HFF-Myc (cell line): ENCODE measurements at places on chromosomes 11 and 22.

DNA sequence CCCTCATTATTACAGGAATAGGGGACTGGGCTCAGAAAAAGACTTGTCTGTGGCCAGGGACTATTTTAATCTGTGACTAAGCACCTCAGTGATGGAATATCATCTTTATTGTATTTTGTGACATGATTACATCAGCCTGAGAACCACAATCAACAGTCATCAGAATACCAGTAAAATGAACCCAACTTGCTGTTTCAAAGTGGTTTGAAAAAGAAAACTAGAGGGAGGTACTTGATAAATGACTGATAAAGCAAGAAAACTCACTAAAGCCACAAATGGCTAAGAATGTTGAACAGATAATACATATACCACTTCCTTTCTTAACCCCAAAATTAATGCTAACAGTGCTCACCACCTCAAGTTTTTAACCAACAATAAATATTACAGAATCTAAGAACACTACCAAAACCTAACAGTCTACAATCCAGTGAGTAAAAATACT, 155.7 kb downstream of the ATG16L2 start:
- no peak for DNase-seq

- no peak for DNase-seq
These were observed 682.3 kb downstream of the TBC1D22A start for GRCh38 chr22:47444746-47445065.

GRCh38 chr11:78181185-78181584, 7.2 kb downstream of the KCTD21 start:
- no peak for DNase-seq

DNA sequence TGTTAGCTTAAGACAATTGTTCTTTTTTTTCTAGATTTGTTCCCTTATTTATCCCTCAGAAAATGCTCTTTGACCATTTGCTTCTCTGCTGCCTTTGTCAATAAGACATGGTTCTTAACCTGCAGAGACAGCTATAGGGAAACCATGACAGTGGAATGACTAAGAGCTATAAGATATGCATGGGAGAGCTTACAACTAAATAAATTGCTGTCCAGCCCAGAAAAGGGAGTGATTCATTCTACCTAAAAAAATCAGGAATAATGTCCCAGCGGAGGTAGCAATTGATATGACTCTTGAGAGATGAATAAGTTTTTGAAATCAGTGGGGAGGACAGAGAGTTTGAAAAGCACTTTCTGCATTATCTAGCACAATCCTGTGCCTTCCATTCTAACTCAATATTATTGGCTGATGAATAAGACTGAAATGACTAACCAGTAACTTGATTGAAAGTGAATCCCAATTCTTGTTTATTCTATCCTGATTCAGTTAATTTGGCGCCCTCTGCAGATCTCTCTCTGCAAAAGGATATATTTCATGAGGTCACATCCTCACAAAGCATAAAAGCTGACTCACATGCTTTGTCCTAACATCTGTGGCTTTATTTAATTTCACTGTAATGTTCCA, 680.5 kb upstream of the API5 start:
- DNase-seq = no peak

DNA sequence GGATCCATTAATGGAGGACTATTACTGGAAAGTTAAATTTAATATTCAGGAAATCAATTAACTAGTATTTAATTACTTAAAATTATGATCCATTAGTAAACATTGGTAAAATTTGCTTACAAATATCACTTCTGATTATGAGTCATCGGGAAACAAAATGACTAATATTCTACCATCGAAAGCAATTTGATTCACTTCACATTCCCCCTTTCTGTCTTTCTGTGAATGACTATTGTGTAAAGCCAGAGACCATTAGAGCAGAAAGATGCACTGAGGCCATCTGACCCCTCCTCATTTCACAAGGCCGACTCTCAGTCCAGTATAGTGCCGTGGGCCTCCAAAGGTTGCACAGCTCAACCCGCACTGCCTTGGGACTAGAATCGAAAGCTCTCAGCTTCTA, 619.0 kb downstream of the OPCML start:
- no peak for DNase-seq

GRCh38 chr11:85809863-85810262, 1.1 kb downstream of the SYTL2 start:
- no peak for DNase-seq

- no peak for DNase-seq
These were observed 223.9 kb downstream of the CNTN5 start for GRCh38 chr11:99244613-99245012.
